Left ventricle myocardium inferior (tissue), 1 donor: ENCODE measurements at places on chromosomes 2 and 18. TPM values are rescaled to one million over a fixed set of nuclear protein-coding genes. Genes with fewer than 3 reads are reported as not detected.
A peak's percentile ranks its signal among the peaks of the same experiment; 100 is the strongest.

- H3K27ac ChIP-seq: no peak overlapping the region
- H3K36me3 ChIP-seq: no peaks in the 10 kb centered on the region
- no peak for DNase-seq
- no peak overlapping the region for H3K4me3 ChIP-seq
- H3K27me3 ChIP-seq: no peaks in the 10 kb centered on the region
These were observed 310.2 kb upstream of the HNMT start for GRCh38 chr2:137654046-137654445.

Gene CRYBA2
- total RNA-seq: not detected

GRCh38 chr18:56787390-56787789 is 136.2 kb downstream of the WDR7 start:
- H3K27ac ChIP-seq: no peak overlapping the region
- no peak for DNase-seq
- peaks cover 4% of the 10 kb centered on the region for H3K4me1 ChIP-seq
- no peak overlapping the region for H3K4me3 ChIP-seq
- H3K27me3 ChIP-seq: no peaks in the 10 kb centered on the region

GRCh38 chr2:197307933-197308521 is 2.6 kb downstream of the ANKRD44 start:
- H3K27ac ChIP-seq: peak overlapping the region; percentile 83
- peaks cover 46% of the 10 kb centered on the region for H3K4me1 ChIP-seq
- H3K27me3 ChIP-seq: no peaks in the 10 kb centered on the region
- no peak overlapping the region for H3K4me3 ChIP-seq
- no peak for DNase-seq
- H3K36me3 ChIP-seq: no peaks in the 10 kb centered on the region

DNA sequence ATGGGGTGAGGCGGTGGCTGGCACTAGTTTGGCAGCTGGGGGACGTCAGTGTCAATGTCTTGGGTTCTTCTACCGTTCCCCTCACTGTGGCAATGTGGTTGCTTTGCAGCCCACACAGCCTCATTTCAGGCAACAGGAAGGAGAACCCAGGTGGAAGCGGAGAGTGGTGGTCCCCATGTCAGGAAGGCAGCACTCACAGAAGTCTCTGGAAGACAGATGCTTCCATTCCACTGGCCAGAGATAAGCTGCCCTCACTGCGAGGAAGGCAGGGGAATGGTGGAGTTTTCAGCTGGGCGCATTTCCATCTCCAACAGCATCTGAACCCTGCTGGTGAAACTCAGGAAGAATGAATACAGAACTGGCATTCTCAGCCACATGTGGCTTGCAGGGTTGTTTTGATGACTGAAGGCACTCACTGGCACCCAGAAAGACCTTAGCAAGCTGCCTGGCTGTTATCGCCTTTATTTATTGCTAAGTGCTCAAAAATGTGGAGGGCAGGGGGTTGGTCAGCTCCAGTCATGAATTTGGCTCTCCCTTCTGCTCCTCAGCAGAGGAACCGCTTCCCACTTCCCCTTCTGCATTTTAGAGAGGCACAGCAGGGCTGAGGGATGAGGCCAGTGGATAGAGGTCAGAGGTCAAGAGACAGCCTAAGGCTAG is 19.4 kb downstream of the KCNIP3 start:
- H3K4me3 ChIP-seq: no peak overlapping the region
- H3K36me3 ChIP-seq: no peaks in the 10 kb centered on the region
- H3K27ac ChIP-seq: no peak overlapping the region

DNA sequence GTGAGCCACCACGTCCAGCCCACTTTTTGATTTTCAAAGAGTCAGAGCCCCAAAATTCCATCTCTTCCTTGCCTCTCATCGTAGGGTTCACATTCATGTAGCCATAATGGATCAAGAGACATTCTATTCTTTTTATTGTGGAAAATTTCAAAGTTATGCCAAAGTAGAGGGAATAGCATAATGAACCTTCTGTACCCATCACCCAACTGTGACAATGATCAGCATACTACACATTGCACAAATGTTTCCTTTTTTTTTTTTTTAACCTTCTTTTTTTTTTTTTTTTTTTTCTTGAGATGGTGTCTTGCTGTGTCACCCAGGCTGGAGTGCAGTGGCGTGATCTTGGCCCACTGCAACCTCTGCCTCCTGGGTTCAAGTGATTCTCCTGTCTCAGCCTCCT is 162.4 kb downstream of the EML6 start:
- no peak for DNase-seq
- peaks cover 37% of the 10 kb centered on the region for H3K27me3 ChIP-seq
- no peaks in the 10 kb centered on the region for H3K4me1 ChIP-seq
- no peak overlapping the region for H3K4me3 ChIP-seq

DNA sequence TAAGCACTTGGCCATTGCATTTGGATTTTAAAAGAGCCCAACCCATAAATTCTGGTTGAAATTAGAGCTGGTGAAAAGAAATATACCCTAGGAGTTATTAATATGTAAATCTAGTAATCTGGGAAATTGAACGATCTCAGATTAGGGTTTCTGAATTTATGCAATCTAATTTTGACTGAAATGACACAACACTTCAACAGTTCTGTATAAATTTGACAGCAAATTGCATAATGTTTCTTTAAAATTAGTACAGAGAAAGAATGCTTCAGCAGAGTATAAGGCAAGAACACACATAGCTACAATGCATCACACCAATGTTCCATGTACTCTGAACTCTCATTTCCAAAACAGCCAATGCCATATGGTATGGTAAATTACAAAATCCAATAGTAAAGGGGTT is 201.5 kb upstream of the ITGA4 start:
- H3K36me3 ChIP-seq: no peaks in the 10 kb centered on the region
- H3K27ac ChIP-seq: no peak overlapping the region
- no peak overlapping the region for H3K4me3 ChIP-seq
- no peaks in the 10 kb centered on the region for H3K4me1 ChIP-seq
- DNase-seq: no peak

GRCh38 chr2:174635776-174636404 is 38.3 kb upstream of the WIPF1 start:
- H3K27ac ChIP-seq: no peak overlapping the region
- H3K27me3 ChIP-seq: no peaks in the 10 kb centered on the region
- no peak overlapping the region for H3K4me3 ChIP-seq
- no peak for DNase-seq
- H3K36me3 ChIP-seq: no peaks in the 10 kb centered on the region

Gene TCF23
- 0.08 TPM for total RNA-seq

DNA sequence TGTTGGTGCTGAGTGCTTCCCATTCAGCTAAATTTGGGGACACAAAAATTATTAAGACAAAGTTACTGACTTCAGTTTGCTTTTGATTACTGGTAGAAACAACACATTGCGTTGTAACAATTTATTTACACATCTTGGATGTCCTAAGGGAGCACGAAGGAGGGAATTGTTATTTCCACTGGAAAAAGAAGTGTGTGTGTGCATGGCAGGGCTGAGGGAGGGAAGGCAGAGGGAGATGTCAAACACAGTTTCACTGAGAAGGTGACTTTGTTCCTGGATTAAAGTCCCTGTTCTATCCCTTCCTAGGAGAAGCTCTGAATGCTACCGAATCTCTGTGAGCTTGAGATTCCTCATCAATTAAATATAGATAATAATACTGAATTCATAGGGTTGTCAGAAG is 3.8 kb upstream of the CDH20 start:
- no peak overlapping the region for H3K27ac ChIP-seq
- DNase-seq: no peak
